ENCODE measurements at places on chromosomes 3 and 15.

GRCh38 chr3:3665546-3665945 is 133.7 kb upstream of the LRRN1 start:
- DNase-seq = no peak

DNA sequence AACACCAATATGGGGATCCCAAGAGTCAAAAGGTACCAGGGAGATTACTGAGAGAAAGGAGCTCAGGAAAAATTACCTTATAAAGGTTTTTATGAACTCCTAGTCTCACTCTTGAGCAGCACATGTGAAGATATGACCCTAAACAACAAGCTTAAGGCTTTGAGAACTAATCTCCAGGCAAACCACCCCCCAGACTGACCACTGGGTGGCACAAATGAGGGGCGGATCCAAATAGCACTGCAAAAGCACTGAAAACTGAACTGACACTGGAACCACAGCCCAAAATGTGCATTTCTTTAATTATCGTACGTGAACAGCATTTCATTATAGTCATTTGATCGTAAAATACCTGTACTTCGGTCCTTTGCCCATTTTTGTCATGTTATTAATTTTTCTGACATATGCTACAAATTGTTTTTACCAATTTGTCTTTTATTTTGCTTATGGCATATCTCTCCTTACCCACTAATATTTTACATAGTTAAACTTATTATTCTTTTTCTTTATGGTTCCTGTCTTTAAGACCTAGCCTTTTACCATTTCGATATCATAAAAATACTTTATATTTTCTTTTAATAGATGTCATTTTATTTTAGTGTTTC is 31.5 kb upstream of the TFDP2 start:
- DNase-seq = no peak

GRCh38 chr15:92502930-92503857 is 109.5 kb downstream of the ST8SIA2 start:
- DNase-seq = no peak

DNA sequence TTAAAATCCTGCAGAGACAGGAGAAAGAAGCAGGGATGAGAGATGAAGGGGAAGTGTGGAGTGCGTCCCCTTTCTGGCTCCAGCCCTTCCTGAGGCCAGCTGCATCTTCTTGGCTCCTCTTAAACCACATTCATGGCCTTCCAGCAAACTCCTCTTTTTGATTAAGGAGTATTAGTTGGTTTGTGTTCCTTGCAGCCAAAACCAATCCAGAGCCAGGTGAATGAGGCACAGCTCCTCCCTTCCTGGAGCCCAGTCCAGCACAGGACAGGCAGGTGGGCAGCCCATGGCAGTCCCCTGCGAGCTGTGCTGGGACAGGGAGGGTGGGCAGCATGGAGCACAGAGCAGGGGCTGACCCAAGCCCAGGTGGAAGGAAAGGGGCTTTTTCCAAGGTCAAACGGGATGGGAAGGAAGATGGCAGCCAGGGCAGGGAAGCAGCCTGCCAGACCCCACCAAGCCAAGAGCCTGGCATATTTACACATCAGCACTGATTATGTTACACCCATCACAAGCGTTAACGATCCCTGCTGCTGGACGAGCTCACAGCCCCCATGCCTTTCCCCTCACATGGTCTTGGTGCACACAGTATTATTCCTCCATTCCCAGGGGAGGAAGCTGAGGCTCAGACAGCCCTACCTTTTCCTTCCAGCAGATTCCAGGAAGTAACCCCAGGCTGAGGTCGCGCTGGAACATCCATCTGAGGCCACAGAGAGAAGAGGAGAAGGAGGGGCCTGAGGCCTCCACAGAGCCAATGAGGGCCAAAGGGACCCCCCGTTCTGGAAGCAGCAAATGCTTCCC is 175.6 kb downstream of the SMAD6 start:
- DNase-seq = no peak

GRCh38 chr15:66581972-66582537 is 16.3 kb upstream of the LCTL start:
- no peak for DNase-seq

- no peak for DNase-seq
Measured at GRCh38 chr15:31325595-31326155, 960 bp upstream of the KLF13 start.

DNA sequence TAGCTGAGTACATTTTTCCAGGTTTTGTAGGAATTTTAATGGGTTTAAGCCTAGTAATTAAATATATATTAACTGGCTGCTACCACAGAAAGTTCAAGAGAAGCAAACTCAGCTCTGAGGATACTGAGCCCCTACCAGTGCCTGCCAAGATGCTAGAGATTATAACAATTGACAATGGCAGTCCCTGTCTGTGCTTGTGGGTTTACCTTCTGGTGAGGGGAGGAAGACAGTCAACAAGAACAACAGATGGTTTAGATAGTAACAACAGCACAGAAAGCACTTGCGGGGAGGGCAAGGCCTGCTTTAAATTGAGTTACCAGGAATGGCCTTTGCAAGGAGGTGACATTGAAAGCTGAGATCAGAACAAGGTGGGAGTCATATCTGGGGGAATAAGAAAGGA is 56.6 kb upstream of the ARHGEF3 start:
- DNase-seq = no peak

DNA sequence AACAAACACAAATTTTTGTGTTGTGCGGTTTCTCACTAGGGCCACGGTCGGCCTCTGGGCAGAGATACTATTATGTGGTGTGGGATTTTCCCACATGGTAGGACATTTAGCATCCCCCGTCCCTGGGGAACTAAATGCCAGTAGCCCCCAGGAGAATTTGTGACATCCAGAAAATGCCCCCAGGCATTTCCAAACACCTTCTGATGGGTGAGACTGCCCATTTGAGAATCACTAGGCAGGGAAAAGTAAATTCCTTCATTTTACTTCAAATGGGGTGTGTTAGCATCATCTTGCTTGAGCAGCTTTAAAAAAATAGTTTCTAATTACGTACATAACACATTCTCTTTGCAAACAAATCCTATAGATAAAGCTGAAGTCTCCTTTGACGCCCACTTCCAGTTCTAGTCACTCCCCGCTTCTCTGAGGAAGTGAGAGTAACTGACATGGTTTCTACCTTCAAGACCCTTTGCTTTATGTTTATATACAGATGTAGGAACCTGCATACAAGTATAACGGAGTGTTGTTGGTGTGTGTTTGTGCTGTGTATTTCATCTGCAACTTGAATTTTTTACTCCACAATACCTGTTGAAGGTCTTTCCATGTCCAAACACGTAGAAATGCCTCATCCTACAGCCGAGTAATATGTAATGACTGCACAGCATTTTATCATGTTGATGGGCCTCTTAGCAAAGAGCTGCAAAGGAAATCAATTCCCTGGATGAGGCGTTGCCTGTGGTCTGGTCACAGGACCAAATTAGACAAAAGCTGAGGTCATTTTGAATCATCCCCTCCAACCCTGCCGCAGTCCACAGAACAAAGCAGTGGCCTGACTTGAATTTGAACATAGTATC is 31.4 kb upstream of the ZBTB38 start:
- DNase-seq = no peak

GRCh38 chr3:57043518-57043917 is 16.9 kb upstream of the SPATA12 start:
- DNase-seq = no peak

DNA sequence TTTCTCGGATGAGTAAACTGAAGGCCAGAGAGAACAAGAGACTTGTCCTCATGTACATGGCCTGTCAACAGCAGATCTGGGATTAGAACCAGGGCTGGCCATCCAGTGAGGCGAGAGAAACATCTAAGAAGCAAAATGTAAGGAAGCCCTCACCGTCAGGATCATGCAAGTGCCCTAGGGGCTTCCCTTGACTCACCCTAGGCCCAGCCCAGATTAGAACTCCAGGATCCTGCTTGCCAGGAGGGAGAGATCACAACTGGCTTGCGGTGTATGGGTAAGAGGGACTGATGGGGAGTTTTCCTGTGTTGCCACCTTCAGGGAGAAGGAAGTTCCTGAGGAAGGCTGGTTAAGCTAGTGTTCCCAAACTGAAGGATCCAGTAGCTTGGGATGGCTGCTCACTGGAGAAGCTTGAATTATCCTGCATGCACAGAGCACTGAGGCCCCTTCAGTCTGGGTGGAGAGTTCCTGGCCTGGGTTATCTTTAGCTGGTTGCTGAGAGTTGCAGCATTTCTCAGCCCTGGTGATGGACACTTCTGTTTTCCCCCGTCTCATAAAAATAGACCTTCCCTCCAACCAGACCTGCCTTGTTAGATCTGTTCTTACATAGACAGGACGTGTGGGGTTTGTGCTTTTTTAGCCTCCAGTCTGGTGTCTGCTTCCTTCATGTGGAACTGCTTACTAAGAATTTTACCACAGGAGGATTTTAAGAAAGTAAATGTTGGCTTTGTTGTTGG is 28.2 kb upstream of the XIRP1 start:
- no peak for DNase-seq

DNA sequence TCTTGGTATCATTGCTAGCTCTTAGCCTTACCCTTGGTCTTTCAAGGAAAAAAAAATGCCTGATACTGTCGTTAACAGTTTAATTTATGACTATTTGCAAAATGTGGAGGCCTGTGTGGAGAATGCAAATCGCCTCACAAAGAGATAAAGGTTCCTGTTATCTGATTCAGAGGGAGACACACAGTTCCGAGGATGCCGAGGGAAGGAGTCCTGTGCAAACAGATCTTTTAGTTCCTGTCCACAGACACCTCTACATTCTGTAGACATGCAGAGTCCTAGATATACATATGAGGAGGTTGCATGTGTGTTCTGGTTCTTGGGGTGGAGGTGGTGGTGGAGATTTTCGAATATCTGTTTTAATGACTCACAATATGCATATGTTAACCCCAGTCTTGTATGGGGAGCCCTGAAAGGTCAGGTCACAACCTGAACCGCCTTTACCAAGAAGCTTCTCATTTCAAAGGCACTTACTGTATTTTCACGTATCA is 5.7 kb downstream of the NR2F2 start:
- DNase-seq = no peak

- DNase-seq = no peak
Measured at GRCh38 chr3:43759297-43759782, 68.6 kb downstream of the ABHD5 start.

DNA sequence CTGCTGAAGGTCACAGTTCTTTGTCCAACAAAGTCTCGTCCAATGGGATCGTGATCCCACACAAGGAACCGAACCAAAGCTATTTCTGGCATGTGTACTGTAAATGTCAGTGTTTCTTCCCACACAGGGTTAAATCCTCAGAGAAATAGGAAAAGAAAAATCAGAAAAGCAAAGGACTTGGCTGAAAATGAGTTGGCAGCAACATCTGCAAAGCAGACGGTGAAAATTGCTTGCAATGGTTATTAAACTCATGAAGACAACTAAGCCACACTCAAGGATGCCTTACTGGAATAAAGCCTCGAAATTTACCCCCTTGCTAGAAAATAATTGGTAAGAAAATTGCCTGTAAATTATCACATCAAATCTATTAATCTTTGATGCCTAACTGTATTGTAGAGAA is 195.2 kb upstream of the STRIT1 start:
- DNase-seq = no peak

DNA sequence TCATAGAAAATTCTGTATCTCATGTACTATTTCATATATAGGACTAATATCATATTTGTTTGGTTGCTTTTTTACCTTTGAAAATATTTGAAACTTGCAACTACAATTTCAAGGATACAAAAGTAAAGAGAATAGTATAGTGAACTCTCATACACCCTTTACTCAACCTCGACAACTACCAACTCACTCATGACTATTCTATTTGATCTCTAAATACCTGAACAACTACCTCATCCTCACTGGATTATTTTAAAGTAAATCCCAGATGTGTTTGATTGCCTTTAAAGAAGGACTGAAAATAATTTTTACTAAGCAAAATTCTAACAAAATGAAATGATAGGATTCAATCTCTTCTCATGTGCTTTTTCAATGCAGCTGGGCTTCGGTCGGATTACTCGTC is 12.1 kb downstream of the TMPRSS7 start:
- no peak for DNase-seq

DNA sequence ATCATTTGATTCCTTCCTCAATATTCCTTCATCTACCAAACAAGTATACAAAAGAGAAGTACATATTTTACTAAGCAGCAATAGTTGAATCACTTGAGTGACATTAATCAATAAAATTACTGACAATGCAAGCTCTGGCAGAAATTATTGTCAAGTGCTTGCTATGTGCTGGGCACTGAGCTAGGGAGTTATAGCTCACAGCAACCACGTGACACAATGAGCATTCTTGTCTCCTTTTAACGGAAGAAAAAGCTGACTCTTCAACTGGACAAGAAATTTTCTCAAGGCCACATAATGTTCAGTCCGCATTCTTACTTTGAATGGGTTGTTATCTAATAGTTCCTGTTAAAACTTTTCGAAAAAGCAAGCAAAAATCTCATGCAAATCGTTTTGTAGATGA is 500.1 kb downstream of the PYDC2 start:
- DNase-seq = no peak

- DNase-seq = no peak
Measured at GRCh38 chr15:79399606-79400005, 32.5 kb upstream of the MINAR1 start.

GRCh38 chr3:67064105-67064504 is 66.0 kb downstream of the KBTBD8 start:
- DNase-seq = no peak

- DNase-seq = no peak
Measured at GRCh38 chr3:30204126-30204525, 402.3 kb upstream of the TGFBR2 start.

DNA sequence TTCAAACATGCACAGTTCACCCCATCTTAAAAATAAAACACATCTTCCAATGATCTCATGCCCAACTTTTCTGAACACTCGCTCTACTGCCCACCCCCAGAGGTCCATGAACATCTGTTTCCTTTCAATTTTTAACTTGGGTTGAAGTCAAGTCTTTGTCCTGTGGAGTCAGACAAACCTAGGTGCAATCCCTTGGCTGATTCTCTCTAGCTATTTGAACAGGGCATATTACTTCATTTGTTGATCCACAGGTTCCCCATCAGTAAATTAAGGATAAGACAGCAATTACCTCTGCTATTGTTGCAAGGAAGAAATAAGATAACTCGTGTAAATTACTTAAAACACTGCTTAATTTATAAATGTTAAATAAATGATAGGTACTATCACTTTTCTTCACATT is 180.1 kb downstream of the CNTN3 start:
- DNase-seq = no peak

- DNase-seq = no peak
Measured at GRCh38 chr3:23659840-23660430, 145.8 kb upstream of the UBE2E1 start.

GRCh38 chr3:50749822-50750221 is 75.1 kb downstream of the DOCK3 start:
- DNase-seq = no peak

DNA sequence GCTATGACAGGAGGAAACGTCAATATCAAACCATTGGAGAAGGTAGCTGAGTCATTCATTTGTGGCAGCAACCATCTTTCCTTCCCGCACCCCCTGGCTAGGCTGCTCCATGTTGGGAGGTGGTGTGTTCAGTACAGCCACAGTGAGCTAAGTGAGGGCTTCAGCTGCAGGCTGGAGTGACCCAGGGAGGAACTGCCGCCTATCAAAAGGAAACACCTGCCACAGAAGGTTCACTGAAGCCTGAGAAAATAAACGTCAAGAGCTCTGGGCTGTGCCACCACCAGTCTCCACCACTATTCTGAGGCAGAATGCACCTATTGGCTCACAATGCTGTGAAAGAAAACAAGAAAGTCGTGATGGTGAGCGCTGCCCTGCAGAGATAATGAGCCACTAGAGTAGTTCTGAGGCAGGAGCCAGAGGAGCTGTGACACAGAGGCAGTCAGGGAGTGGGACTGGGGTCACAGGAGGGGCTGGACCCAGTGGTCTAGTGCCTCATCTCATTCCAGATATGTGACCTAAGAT is 34.8 kb upstream of the CD47 start:
- DNase-seq = no peak

All from SK-N-MC (cell line).